ENCODE measurements at places on chromosomes 7 and 10.

DNA sequence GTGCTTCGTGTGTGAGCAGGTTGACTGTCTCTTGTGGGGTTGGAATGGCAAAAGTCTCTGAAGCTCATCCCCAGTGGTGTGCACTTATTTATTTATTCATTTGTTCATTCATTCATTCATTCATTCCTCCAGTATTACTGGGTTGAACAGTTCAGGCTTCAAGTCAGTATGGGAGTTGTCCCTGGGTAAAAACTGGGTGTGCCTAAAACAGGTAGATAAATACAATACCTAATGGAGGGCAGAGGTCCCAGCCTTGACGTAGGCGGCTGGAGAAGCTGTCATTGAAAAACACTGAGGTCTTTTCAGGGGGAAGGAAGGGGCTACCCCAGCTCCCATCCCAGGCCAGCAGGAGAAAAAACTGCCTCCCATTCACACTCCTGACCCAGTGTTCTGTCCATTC is 11.0 kb downstream of the CASP7 start:
- DNase-seq = no peak

- DNase-seq = no peak
These were observed 354.2 kb upstream of the TMEM229A start for GRCh38 chr7:124387056-124387455.

DNA sequence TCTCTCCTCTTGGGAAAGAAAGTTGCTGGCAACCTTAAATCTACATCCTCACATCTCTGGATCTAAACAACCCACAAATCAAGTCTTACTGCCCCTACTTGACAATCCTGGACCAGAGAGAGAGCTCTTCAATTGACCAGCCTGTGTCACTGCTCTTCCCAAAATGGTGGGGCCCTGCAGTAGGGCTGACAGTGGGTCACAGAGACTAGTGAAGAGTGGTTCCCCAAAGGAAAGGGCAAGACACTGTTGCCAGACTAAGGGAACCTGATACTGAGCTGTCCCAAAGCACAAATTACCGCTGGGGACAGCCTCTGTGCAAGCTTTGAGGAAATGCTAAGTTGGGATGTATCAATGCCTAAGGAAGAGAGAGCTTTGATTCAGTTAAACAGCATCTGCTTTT is 4.5 kb upstream of the GPRIN2 start:
- DNase-seq = no peak

DNA sequence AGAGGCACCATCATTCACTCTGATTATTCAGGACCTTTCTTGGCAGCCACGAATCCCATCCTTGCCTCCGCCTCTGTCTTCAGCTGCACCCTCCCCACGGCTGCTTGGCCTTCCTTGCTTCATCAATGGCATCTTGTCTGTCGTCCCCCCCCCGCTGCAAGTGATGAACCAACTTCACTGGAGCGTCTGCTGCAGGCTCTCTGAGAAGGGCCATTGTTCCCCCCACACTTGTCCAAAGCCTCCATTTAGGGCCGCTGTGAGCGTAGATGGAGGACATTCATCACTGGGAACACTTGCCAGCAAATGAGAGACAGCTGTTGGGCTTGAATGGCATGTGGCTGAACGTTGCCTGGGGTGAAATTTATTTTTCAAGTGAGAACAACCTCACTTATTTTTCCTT is 20.1 kb downstream of the AFAP1L2 start:
- DNase-seq = no peak

GRCh38 chr7:16916105-16916639 is 34.4 kb upstream of the AGR3 start:
- DNase-seq = no peak
